ENCODE measurements at places on chromosomes 16 and 17.

- no peak for DNase-seq
Observed at GRCh38 chr17:80922580-80923160, 69.0 kb upstream of the CHMP6 start.

DNA sequence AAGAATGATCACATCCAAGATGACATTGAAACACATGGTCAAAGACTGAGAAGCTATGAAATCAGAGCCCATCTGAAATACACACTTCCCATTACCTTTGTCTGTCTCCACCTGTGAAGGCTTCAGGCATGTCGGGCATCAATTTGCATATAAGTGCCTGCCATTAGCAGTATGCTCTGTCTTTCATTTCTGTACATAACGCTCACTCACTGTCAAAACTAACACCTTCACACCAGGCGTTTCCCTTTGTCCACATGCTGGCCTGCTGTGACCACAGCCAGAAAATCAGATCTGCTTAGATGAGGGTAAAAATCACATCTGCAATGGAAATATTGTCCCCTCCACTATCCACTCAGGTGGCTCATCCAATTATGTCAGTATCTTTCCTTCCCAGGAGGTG is 524.8 kb downstream of the TOX3 start:
- no peak for DNase-seq

DNA sequence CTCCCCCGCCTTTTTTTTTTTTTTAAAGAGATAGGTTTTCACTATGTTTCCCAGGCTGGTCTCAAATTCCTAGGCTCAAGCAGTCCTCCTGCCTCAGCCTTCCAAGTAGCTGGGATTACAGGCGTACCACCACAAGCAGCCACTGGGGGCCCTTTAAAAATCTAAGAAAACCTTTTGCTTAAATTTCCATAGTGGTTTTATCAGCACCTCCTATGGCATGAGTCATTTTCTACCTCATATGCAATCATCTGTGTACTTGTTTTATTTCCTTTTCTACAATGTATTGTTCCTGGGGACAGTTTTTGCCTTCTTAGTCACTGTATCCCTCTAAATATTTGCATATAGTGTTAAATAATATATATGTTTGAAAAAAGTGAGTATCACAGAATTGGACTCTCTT is 29.2 kb downstream of the GNA13 start:
- DNase-seq = no peak

DNA sequence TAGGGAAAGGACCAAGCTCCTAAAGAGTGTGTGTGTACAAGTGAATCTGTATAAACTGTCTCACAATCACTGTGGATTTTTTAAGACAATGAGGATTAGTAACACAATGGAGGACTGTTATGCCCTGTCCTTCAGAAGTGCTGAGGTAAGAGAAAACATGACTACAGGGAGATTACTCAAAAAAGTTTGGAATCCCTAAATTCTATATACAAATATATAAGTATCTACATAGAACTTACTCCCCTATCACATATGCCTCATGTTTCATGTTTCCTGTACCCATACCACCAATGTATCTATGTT is 81.9 kb downstream of the STH start:
- DNase-seq = no peak

GRCh38 chr17:72297326-72298115 is 176.7 kb downstream of the SOX9 start:
- no peak for DNase-seq

GRCh38 chr16:76670125-76670857 is 393.1 kb downstream of the CNTNAP4 start:
- no peak for DNase-seq

DNA sequence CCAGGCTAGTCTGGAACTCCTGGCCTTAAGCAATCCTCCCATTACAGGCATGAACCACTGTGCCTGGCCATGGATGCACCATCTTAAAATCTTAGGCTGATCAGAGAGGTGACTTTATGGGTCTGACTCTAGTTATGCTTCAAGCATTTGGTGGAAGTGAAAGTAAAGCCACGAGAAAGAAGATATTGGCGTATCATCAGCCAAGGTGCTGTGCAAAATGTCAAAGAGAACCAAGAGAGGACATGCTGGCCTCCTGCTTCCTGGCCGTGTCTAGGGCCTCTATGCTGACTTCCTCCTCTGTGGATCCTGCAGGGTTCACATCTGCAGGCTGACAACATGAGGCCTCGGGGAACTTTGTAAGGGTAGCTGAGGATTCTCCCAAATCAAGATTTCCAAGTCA is 385.2 kb downstream of the MAF start:
- no peak for DNase-seq

All from stimulated activated CD8-positive, alpha-beta memory T cell treated with anti-CD3 and anti-CD28 coated beads, Interleukin-4, amount 100 ng/mL, for 1 hour (primary cell).